Stimulated activated memory B cell treated with anti-CD40 and anti-IgM and Interleukin-4, amounts not matched to agents 10 μg/mL and 1 μg/mL and 100 μg/mL, for 72 hours (primary cell): ENCODE measurements at places on chromosomes 4 and X.

DNA sequence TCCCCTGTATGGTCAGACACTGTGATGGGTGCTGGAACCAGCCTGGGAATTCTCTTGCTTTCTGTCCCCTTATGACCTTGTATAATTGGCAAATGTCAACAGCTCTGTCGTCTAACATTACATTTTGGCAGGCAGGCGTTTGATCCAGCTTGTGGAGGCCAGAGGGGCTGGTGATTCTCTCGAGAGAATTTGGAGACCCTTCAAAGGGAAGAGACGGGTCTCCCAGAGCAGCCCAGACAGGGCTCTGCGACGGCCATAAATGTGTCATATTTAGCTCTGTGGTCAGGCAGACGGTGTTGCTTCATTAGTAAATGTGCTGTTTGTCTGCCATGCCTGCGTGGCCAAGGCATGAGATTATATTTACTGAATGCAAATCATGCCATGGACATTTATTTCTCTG is 68.7 kb downstream of the SORCS2 start:
- no peak for ATAC-seq

- ATAC-seq: no peak
Observed at GRCh38 chr4:4233610-4234009, 6.9 kb upstream of the OTOP1 start.

- ATAC-seq: no peak
Observed at GRCh38 chr4:7674706-7675105, 240.0 kb upstream of the PSAPL1 start.

GRCh38 chr4:120754590-120754989 is 167.9 kb downstream of the PRDM5 start:
- no peak for ATAC-seq

DNA sequence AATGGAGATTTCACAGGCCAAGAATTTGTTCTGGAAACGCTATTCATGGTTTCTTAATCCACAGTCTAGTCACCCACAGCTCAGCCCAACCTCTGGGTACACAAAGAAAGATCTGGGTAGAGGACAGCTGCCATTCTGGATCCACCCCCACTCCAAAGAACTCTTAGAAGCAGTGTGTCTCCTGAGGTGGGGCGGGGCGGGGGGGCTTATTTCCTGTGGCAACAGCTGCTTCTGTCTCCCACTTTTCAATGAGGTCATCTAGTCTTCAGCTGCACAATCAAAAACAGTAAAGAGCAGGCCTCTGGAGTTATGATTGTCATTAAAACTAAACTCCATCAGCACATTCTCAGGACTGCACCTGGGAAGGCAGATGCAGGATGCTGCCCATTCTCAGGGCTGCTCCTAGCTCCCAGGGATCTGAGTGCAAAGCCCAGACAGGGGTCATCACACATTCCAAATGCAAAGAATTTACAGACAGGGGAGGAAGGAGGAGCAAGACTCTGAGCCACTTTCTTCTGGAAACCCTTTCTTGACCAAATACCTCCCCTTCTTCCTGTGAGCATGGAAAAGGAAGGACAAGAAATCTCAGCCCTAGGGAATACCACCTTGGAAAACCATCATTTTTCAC is 207.3 kb downstream of the HS6ST2 start:
- ATAC-seq: no peak

DNA sequence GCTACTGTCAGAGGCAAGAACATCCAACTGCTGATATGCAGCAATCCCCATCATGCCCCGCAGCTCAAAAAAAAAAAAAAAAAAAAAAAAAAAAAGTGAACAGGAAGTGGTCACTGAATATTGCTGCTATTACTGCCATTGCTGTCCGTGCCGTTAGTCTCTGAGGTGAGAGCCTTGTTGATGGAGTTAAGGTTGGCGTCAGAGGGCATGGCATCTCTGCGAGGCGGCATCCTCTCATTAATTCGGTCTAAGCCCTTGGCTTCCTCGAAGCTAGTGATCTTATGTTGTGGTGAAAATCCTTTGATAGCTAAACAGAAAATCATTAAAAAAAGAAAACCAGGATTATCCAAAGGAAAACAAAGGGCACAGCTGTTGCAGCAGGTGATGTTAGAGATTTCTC is 321.6 kb downstream of the PPP3CA start:
- ATAC-seq: no peak

GRCh38 chrX:1172496-1172895 is 40.0 kb downstream of the CRLF2 start:
- ATAC-seq: no peak

GRCh38 chr4:145935253-145936141 is 3.1 kb downstream of the ZNF827 start:
- ATAC-seq: no peak

DNA sequence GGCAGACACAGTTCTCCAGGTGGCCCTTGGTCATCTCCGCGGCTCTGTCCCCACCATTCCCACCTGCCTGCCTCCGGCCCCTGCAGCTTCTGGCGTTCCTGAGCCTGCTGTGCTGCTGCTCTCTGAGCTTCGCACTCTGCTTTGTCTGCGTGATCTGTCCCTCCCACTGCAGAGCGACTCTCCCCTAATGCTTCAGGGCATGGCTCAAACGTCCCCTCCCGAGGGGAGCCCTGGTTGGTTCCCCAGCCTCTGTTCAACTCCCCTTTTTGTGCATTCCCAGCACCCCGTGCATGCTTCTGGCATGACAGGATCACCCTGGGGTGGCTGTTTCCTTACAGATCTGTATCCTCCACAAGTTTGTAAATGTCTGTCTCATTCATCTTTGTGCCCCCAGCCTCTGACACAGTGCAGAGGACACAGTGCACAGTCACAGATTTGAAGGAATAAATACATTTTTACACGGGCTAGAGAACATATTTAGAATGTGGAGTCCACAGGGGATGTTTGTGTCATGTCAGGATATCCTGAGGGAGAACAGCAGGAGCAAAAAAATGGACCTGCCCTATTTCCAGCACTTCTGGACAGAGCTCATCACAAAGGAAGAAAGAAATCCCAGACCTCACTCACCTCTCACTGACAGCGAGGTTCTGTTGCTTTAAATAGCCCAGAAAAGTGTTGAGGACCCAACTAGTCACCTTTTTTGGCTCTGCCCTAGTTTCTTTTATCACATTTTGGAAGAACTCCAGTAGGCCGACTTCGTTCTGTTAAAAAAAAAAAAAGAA is 72.6 kb downstream of the GATB start:
- ATAC-seq: no peak

DNA sequence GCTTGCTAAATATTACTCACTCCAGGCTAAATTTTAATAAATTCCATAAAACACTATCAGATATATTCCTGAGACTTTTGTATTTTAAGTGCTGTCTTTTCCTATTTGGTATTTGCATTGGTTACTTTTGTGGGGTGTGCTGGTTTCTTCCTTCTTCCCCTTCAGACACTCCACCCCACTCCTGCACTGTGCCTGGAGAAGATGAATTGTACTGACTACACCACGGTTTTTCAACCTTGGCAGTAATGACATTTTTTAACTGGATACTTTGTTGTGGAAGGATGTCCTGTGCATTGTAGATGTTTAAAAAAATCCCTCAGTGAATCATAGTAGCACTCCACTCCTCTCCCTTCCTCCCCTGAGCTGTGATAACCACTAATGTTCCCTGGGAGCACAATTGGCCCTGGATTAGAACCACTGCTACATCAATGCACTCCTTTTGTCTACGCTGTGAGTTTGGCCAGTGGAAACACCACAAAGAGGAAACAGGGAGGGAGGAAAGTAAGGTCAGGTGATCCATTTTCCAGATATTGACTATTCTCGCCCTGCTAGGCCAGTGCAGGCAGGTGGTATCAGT is 36.3 kb downstream of the SNCA start:
- ATAC-seq: peak; percentile 50

DNA sequence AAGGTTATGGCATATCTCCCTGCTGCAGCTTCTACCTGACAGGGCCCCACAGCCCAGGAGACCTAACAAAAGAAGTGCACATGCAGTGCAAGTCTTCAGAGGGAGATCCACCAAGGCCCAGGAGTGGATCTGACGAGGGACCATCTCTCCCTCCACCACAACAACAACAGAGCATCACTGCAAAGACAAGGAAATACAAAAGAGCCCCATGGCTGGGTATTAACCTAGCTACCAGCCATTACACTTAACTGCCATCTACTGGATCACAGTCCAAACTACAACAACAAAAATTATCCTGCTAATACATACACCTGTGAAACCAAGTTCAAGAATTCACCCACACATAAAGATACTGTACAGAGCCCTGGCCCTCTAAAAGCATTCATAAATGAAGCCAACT is 280.2 kb upstream of the SLC7A11 start:
- ATAC-seq: no peak

DNA sequence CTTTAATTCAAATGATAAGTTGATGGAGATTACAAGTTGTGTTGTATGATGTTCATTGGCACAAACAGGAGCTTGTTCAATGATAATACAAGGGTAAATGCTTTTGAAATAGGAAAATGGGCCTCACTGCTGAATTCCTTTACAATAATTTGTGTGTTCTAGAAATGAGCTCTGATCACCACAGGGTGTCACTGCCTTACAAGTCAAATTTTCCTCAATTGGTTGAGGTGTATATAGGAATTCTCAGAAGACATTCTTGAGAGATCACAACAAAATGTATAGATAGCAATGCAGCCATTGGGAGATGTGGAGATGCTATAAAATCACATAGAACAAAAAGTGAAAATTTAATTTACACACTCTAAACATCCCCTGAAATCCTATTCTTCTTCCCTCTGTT is 49.6 kb downstream of the KLF8 start:
- no peak for ATAC-seq

DNA sequence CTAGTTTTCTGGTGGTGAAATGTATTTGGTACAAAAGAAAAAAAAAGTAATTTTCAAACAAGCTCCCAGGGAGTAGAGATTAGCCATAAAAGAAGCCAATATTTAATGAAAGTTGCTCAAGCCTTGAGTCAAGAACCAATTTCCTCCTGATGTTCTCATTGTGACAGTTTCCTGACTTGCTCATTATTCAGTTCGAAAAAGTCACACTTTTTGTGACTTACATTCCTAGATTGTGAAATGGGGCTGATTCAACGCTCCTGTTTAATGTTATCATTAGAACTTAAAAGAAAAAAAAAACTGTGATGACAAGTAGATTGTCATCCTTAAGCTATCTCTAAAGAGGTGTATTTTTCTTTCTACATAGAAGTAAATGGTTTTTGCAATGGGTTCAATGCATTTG is 122.6 kb upstream of the BMPR1B start:
- ATAC-seq: no peak

DNA sequence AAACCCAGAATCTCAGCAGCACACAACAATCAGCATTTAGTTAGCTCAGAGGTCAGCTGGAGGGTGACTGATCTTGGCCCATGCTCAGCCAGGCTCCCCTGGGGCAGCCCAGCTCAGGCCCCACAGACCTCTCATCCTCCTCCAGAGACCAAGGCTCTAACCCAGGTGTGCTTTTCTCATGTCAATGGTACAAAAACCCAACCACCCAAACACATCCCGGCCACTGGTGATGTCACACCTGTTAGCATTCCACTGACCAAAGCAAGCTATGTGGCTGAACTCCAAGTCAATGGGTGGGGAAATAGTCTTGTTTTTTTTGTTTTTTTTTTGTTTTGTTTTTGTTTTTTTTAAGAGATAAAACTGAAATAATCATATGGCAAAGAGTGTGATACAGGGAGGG is 77.5 kb downstream of the CYTL1 start:
- ATAC-seq: no peak

- ATAC-seq: no peak
Observed at GRCh38 chr4:113049421-113050370, at the start of gene ANK2. Gene ANK2, plus strand, starts transcription at chr4:113049653. Its CDS starts 76 bp downstream, at chr4:113049729.
